PC-9 (cell line): ENCODE measurements at places on chromosomes 4 and X.
A peak's percentile ranks its signal among the peaks of the same experiment; 100 is the strongest.

DNA sequence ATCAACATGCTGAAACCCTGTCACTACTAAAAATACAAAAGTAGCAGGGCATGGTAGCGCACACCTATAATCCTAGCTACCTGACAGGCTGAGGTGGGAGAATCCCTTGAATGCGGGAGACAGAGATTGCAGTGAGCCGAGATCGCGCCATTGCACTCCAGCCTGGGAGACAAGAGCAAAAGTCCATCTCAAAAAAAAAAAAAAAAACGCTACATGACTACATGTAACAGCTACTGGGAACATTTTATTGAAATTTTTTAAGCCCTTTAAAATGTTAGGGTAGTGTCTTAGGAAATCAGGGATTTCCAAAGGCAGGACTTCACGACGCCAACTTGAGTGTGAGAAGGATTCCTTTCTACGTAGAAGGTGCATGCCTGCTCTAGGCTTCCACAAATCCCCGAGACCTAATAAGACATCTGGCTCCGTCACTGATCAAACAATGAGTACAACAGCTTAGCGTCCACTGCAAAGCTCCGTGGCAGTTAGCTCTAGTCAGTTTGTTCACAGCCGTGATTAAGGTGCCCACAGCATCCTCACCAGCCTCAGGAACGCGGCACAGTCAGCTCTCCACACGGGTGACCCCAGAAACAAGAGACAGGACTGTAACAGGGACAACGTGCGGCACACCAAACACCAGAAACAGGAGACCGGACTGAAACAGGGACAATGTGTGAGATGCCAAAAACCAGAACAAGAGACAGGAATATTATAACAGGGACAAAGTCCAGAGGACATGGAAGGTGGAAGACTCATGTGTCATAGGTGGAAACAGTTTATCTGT is 33.7 kb downstream of the DHRSX start:
- no peak for DNase-seq

DNA sequence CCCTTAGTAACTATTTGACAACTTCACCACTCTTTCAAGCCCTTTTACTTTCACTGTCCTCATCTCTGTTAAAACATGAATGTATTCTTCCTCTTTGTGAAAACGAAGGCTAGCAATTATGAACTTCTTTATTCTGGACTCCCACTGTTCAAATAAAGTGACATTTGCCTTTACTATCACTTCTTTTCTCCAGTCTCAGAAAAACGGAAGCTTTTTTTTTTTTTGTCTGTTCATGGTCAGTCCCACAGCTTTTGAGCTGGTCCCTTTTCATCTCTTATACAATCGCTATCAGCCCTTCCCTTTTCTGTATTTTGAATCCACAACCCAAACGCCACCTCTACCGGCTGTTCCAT is 327.7 kb downstream of the DKK2 start:
- DNase-seq = no peak

GRCh38 chrX:100363896-100364295 is 46.2 kb downstream of the PCDH19 start:
- DNase-seq = no peak

- no peak for DNase-seq
Measured at GRCh38 chr4:5894266-5894665, 1.4 kb upstream of the CRMP1 start.

DNA sequence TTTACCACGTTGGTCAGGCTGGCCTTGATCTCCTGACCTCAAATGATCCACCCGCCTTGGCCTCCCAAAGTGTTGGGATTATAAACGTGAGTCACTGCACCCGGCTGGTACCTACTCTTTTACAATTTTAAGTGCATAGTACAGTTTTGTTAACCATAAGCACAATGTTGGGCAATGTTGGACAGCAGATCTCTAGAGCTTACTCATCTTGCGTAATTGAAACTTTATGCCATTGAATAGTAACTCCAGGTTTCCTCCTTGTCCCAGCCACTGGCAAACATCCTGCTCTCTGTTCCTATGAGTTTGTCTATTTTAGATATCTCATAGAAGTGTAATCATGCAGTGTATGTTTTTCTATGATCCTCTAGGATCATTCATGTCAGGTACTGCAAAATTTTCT is 9.3 kb upstream of the CPE start:
- DNase-seq = no peak

DNA sequence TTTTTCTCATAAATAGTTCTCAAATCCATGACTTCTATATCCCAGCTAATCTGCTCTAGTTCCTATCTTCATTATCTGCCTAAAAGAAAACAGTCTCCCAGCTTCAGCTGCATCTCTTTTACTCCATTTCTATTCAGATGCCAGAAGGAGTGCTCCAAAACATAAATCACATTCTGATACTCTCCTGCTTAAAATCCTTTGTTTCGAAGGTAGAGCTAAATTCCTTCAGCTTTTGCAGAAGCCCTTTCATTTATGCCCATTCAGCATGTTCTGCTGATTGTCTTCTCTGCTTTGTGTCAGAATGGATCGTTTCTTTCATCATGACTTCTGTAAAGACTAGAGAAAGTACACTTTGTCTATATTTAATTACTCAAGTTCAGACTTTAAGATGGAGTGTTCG is 440.1 kb upstream of the SMIM31 start:
- no peak for DNase-seq

GRCh38 chr4:14445882-14446281 is 556.4 kb upstream of the CPEB2 start:
- DNase-seq = no peak

DNA sequence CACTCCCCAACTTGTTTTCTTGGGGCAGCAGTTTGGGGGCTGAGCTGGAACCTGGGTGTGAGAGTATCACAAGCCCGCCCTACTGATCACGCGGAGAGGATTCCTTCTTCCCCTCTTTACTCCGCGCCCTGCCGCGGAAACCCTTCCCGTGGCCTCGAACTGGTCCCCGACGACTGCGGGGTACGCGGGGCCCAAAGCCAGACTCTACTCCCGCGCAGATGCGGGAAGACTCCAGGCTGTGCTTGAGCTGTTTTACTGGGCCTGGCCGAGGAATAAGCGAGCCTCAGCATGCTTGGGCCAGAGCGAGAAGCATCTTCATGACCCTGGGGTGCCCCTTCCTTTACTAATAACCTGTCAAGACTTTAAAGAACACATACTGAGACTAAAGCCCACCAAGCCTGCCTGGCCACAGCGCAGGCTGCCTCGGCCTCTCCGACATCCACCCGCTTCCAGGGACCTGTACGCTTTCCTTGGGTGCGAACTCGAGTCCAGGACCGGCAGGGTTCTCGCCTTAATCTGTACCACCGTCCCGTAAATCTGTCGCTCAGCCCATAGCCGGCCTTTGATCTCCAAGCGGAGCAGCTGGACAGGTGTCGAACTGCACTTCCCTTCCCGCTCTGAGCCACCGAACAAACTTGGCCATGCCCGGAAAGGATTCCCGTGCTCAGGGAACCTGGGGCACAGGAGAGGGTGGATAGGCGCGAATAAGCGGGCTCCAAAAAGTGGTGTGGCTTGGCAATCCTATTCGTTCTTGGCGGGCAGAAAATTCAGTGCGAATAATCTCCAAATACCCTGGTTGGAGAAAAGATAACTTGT is 55.0 kb upstream of the TMEM33 start:
- no peak for DNase-seq

GRCh38 chr4:143253166-143253565 is 68.4 kb downstream of the USP38 start:
- DNase-seq = no peak

DNA sequence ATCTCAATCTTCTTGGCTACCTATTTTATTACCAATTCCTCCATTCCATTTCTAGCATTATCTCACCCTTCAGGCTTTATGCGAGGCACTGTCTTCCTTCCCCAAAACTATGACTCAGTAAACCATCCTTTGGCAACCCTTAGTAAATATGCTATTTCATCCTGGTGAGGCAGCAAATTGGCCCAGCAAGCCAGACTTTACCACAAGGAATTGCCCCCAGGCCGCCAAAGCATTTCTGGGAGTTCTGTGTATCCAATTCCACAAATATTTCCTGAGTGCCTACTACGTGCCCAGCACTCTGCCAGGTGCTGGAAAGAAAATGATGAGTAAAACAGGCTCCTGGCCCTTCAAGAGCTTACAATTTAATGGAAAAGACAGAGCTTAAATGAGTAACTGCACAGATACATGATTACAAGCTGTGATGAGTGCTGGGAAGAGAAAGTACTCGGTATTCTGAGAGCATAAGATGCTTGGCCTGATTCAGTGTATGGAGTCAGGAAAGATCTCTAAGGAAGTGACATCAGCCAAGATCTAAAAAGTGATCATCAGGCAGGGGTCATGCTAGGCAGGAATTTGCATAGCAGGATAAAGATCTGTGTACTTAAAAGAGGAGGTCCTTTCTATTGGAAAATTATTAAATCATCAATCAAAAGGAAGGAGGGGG is 193.8 kb downstream of the ADAMTS3 start:
- DNase-seq = peak; percentile 19

DNA sequence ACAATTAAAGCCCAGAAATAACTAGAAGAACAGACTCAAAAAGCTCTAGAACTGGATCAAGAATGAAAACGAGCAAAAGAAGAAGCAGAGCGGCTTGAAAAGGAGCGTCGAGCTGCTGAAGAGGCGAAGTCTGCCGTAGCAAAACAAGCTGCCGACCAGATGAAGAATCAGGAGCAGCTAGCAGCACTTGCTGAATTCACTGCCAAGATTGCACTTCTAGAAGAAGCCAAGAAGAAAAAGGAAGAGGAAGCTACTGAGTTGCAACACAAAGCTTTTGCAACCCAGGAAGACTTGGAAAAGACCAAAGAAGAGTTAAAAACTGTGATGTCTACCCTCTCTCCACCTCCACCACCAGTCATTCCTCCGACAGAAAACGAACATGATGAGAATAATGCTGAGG is 56.1 kb upstream of the PPP4R3C start:
- DNase-seq = no peak

GRCh38 chr4:183392377-183392776 is 52.1 kb upstream of the CDKN2AIP start:
- no peak for DNase-seq

DNA sequence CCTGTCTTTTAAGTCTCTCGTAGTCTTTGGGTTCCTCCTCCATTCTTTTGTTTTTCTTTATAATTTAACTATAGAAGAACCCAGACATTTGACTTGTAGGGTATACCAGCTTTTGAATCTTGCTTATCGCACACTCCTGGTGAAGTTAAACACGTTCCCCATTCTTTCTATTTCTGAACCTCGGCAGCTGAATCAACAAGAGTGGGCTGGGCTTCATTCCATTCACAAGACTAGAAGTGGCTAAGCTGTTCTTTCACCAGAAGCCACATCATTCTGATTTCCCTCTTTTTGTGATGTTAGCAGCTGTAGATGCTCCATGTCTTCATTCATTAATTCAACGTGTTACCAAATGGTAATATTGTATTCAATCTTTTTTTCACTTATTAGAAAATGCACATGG is 167.9 kb downstream of the CORIN start:
- no peak for DNase-seq

- no peak for DNase-seq
Measured at GRCh38 chrX:44698357-44698756, 145.5 kb upstream of the DUSP21 start.

- no peak for DNase-seq
Measured at GRCh38 chrX:95346856-95347255, 1337.8 kb upstream of the DIAPH2 start.

DNA sequence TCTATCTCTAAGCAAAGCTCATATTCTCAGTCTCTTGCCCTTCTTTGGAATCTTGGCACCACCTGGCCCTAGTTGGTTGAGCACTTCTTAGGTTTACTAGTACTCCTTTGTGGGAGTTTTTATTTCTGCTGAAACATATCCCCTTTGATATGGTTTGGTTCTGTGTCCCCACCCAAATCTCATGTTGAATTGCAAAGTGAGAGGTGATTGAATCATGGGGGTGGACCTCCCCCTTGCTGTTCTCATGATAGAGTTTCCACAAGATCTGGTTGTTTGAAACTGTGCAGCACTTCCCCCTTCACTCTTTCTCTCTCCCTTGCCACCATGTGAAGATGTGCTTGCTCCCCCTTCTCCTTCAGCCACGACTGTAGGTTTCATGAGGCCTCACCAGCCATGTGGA is 22.2 kb upstream of the SYNPO2 start:
- DNase-seq = no peak

GRCh38 chrX:50202539-50202938 is 1.7 kb upstream of the AKAP4 start:
- peak; percentile 47 for DNase-seq

DNA sequence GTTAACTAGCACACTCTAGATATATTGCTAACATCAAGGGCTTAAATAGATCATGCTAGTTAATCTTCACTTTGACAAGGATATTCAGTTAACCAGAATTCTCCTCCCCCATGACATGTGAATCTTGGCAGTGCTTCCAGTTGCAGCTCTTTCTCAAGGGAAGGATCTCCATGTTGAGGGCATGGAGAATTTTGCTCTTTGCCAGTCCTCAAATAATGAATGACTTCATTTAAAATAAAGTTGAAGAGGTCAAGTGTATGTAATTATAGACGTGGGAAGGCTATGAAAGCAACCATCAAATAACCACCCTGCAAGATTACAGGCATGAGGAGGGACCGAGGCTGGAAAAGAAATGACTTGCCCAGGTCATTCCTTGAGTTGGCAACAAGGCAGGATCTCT is 87.3 kb upstream of the CPEB2 start:
- no peak for DNase-seq

- DNase-seq = peak; percentile 95
Measured at GRCh38 chr4:140266958-140267568, 106.4 kb upstream of the SCOC start.

- DNase-seq = no peak
Measured at GRCh38 chr4:5993876-5994811, 24.1 kb downstream of the C4orf50 start.

- no peak for DNase-seq
Measured at GRCh38 chrX:23394421-23394820, 59.8 kb downstream of the PTCHD1 start.

GRCh38 chrX:154402622-154403127 is 4.5 kb downstream of the RPL10 start:
- DNase-seq = no peak

- DNase-seq = no peak
Measured at GRCh38 chrX:153775293-153776119, 5.3 kb upstream of the SRPK3 start.

- no peak for DNase-seq
Measured at GRCh38 chr4:181793096-181793495, 450.1 kb upstream of the TENM3 start.

DNA sequence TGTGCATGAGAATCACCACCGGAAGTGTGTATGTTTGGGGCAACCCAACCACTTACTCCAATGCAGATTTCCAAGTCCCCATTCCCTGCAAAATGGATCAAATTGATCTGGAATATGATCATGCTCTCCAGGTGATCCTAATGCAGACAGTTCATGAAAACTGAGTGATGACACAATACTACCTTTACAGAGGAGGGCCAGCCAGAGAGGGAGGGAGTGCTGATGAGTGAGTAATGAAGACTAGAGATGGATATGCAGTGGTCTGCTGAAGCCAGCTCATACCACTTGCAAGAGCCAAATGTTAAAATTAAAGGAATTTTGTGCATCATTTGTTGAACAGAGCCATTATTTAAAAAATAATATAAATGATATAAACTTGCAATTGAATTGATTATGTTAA is 10.2 kb upstream of the CPE start:
- DNase-seq = no peak

GRCh38 chr4:131430302-131430701 is 1718.8 kb upstream of the PCDH10 start:
- no peak for DNase-seq

- peak; percentile 46 for DNase-seq
Measured at GRCh38 chr4:98996056-98996764, 689 bp downstream of the METAP1 start.
